ENCODE measurements at places on chromosomes 3 and 15.

DNA sequence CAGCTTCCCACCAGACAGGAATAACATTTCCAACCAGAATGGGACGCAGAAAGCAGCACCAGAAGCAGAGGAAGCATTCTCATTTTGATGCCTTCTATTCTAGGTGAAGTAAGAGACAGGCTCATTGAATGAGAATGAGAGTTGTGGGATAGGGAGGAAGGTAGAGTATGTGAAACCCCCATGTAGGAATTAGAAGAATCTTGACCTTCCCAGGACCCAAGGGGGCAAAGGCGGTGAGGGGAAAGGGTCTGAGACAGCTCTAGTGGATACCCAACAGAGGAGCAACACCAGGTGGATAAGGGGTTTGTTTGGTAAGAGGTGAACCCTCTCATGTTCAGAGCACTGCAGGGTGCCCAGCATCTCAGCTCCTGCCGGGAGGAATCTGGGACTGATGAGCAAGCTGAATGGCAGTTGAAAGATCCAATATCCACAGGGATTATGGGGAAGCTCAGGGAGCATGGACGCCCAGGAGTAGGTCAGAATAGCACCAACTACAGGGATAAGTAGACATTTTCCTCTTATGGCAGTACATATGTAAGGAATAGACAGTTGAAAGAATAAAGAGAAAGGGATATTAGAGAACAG is 77.0 kb downstream of the PLCL2 start:
- DNase-seq: no peak

DNA sequence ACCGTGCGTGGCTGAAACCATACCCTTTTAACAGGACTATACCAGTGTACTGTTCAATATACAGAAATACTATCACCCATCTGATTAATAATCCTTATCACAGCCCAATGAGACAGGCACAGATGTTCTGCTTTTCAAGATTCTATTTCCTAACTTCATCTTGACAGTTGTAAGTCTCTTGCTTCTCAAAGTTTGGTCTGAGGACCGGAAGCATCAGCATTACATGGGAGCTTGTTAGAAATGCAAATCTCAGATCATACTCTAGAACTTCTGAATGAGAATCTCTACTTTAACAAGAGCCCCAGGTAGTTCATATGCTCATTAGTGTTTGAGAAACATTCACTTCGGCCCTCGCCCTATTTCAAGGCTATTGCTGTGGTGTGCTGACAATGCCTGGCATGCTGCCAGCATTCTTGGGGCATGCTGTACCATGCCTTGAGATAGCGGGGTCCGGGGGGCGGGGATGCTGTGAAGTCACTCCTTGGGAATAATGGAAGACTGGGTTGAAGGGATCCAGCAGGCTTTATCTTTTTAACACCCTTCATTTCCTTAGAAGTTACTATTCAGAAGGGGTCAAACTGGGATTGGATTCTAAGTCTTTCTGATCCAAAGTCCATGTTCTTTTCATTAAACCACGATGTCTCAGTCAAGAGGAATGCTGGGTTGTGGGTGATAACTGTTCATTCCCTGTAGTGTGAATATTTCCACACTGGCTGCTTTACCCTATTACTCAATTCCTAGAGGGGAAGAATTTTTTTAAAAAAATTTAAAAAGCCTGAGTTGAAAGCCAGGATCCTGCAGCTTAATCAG is 194.7 kb downstream of the LPP start:
- DNase-seq: peak; percentile 95

GRCh38 chr3:195097331-195098255 is 173.4 kb downstream of the XXYLT1 start:
- DNase-seq: peak; percentile 45

DNA sequence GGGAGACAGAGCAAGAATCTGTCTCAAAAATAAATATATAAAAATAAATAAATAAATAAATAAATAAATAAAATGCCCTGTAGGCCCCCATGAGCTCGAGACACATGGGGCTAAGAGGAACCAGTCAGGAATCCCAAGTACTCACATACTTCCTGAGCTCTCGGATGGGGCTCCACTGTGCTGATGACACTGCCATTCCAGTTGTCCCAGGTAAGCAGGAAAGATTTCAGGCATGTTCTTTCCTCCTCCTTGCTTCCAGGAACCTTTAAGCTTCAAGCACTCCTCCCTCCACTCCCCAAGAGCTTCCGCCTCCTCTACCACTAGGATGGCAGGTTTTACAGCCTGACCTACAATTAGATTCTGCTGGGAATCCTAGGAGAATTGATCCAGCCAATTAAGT is 113.4 kb downstream of the SLC49A4 start:
- no peak for DNase-seq

DNA sequence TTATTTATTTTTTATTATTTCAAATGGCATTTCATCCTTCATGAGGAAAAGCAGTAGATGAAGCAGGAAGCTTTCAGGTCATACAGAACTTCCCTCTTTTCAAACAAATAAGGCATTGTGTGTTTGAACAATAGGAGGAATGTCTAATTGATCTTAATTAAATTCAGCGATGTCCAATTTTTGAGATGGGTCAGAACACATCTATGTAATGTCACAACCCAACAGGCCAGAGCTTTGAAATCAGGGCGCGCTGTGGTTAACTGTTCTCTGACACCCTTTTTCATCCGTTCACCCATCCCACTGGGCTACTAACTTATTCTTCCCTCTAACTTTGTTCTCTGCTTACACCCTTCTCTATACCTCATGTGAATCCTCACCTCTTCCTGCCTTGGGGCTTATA is 510.5 kb downstream of the FOXP1 start:
- no peak for DNase-seq

- no peak for DNase-seq
Observed at GRCh38 chr15:85491691-85492090, 111.3 kb downstream of the AKAP13 start.

DNA sequence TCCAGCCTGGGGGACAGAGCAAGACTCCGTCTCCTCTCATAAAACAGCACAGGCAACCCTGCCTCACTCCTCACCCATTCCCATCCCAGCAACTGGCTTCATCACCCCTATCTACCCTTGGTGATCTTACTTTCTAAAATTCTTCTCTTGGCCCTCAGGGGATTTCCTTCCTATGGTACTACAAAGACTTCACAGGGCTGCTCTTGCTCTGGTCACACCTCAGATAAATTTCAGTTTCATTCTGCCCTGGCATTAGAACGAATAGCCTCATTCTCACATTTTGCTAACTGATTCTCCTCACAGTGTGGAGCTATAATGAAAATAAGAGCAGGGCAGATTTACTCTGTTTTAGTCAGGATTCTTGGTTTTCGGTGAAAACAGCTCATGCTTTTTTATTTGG is 22.1 kb upstream of the CRBN start:
- DNase-seq: no peak

DNA sequence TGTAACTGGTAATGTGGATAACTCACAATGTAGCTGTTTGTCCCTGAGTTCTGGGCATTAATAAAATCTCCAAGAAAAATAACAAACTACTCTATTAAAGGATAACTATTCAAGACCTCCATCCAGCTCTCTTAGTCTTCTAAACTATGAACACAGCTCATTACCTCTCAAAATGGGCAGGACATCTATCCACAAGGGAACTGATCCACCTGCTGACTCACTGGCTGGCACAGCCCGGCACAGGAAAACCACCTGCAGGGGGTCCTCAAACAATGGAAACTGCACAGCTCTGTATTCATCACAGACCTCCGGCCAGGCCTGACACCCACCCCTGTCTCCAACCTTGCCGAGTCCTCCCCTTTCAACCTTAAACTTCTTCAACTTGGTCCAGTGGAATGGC is 255.4 kb downstream of the TJP1 start:
- DNase-seq: no peak

GRCh38 chr3:72594615-72595215 is 253.5 kb downstream of the SHQ1 start:
- DNase-seq: no peak

DNA sequence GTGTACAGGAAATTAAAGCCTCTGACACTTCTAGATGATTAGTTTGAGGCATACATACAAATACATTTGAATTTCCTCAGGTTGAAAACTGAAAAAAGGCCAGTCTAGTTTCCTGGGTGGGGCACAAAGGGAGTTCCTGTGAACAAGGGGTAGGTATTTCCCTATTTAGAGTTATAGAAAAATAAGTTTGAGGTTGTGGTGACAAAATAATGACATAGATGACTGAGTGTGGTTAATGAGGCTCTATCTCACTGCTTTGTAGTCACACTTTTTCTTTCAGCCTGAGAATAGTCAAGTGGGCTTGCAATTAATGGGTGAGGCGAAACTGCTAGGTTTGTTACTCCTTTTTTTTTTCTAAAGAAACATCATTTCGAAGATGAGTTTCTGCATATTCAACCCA is 4.3 kb downstream of the SLCO3A1 start:
- DNase-seq: no peak

DNA sequence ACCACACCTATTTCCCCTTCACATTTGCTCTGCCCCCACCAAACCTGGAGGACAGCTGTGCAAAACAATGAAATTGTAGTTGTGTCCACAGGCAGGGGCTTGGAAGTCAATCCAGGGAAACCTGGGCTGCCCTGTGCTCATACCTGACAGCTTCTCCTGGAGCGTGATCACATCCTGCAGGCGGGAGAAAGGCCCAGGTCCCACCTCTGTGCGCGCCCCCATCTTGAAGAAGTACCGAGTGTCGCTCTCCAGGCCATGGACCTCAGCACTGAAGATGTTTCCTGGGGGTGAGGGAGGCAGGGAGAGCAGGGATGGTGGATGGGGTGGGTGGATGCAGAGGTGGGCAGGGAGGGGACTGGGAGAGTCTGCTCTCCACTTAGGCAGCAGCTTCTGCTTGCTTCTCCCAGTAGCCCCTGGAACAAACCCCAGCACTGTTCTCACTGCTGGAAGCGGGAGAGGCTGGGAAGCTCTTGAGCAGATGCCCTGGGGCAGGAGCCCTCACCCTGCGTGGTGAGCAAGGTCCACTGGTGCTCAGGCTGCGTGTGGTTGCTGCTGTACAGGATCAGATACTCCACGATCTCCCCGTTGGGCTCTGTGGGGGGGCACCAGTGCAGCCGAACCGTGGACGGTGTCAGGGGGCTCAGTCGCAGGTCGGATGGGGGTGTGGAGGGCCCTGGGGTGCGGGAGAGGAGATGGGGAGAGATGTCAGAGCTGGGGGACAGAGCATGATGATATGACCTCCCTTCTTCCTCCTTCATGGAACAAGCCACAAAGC is 10.7 kb upstream of the IGDCC3 start:
- no peak for DNase-seq

- DNase-seq: no peak
Observed at GRCh38 chr3:81476692-81477091, 284.8 kb downstream of the GBE1 start.

DNA sequence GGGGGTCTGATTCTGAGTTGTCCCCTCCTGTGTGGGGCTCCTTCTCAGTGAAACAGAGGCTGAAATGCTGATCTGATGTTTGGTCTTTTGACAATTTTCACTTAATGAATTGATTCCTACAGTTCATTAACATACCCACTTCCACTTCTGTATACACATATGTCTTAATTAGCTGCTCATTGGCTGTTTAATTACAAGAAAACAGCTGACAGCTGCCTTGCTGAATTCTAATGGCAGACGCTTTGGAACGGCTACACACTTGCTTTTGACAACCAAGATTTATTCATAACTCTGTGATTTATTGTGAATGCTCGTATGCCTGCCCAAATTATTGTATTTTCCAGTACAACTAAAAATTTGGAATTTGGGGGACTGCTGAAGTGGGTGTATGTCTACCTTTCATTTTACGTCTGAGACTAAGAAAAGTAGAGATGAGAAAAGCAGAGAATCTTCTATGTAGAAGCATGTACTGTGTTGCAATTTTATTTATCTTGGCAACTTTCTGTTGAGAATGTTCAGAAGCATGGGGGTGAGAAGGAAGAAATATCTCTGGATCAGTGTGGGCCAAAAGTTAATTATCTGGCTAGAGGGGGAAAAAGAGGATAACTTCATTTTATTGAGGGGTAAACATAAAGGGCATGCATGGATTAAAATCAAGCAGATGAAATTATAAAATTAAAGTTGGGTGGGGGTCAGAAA is 46.5 kb upstream of the ICE2 start:
- no peak for DNase-seq

DNA sequence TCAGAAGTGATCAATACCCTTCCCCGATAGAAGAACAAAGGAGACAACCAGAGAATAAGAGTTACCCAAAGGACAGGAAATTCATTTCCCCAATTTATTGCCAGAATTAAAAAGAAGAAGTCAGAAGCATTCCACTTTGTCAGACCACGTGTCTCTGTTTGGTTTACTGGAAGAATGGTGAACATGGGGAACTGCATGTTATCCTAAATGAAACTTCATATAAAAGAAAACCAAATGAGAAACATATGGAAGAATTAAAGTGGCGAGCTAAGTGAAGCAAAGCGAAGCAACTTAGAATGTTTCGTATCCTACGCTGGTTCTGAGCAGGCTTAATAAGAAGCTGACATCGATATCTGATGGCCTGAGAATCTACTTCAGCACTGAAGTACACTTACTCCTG is 190.7 kb downstream of the MAGI1 start:
- no peak for DNase-seq

GRCh38 chr15:50098545-50098944 is 20.5 kb downstream of the ATP8B4 start:
- DNase-seq: no peak

- DNase-seq: no peak
Observed at GRCh38 chr15:24858737-24859601, 95.8 kb upstream of the SNRPN start.

GRCh38 chr3:62319570-62320243 is 53.6 kb downstream of the FEZF2 start:
- DNase-seq: no peak

Data from keratinocyte (primary cell).